NCI-H1092 treated with DMSO at 0.1 percent for 48 hours (cell line): ENCODE measurements at places on chromosomes 4 and X.

DNA sequence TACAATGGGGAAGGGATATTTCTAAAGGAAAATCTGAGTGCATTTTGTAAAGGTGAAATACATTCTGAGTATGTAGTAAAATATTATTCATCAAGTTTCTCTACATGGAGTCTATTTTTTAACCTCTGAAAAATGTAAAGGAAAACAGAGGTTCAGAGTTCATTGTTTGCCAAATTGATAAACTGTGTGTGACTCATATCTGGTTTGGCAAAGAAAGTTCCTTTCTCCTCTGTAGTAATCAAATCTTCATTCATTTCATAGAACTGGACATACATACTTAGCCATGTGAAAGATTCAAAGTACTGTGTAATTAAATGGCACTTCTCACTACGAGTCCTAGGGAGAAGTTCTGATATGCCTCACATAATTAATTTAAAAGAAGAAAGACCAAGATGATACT lies 61.6 kb downstream of the HPGD start:
- no peak for DNase-seq

DNA sequence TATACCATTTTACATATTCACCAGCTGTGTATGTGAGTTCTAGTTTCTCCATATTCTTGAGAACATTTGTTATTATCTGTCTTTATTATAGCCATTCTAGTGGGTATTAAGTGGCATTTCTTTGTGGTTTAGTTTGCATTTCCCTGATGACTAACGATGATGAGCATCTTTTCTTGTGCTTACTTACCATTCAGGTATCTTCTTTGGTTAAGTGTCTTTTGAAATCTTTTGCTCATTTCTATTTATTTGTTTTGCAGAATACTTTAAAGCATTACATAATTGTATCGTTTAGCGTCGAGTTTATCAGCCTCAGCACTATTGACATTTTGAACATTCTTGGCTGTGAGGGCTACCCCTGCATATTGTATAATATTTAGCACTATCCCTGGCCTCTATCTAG lies 85.4 kb downstream of the FRMPD4 start:
- no peak for DNase-seq

DNA sequence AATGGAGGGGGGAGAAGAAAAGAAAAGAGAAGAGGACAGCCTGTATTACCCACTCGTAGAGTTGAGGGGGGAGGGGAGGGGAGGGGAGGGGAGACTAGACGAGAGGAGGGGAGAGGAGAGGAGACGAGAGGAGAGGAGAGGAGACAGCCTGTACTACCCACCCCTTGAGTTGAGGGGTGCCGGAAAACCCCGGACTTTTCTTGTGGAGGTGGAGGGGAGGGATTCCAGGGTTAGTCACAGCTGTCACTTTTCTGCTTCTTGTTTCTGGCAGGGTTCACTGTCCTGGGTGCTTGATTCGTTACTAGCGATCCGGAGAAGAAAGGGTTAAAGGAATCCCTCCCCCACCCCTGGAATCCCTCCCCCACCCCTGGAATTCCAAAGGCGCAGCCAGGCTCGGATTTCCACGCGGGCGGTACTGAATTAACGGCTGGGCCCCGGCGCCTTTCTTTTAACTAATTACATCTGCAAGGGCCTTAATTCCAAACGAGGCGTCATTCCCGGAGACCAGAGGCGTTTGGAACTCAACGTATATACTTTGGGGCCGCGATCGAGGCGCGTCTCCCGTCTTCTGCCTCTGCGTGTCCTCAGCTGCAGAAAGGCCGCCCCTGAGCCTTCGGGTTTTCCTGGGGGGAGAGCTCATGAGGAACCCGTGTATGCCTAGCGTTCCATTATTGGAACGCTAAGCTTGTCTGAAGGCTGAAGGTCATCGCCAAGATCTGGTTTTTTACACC lies 20.1 kb upstream of the CSF2RA start:
- no peak for DNase-seq

DNA sequence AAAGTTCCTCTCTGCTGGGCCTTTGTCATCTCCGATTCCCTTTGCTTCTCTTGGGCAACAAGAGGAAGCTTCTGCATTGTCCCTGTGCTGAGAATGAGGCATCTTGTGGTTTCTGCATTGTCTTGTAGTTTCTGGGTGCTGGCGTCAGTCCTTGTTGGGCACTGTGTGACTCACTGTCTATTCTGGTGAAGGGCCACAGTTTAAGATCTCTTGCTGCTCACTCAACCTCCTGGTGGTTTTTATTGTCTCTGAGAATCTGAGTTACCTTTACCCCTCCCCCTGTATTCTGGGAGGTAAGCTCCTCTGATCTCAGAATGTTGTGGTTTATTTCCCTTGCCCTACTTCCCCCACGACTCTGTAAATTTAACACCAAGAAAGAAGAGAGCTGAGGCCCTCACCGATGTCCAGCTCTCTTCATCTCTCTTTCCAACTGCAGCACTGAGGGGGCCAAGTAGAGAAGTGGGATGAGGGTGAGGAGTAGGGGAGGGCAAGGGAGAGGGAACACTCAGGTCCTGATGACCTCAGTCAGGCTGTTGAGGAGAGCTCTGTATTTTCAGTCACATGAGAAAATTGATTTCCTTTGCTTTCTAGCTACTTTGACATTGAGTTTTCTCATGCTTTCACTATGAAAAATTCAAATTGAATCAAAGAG lies 441.6 kb upstream of the PITX2 start:
- DNase-seq: no peak

DNA sequence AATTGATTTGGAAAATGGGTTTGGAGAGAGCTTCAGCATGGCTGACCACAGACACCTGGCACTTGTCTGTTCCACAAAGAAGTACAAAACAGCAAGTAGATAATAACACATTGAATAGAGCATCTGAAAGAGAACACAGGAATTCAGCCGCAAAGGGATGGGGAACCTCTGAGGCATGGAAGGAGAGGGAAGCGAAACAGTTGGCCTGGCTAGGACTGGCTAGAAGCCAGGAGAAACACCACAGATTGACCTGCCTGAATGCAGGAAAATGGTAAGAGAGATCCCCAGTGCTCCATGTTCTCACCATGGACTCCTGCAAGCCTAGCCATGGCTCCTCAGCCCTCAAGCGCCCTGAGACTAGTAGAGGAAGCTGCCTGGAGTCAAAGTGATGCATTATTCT lies 169.7 kb upstream of the SH3RF1 start:
- no peak for DNase-seq

DNA sequence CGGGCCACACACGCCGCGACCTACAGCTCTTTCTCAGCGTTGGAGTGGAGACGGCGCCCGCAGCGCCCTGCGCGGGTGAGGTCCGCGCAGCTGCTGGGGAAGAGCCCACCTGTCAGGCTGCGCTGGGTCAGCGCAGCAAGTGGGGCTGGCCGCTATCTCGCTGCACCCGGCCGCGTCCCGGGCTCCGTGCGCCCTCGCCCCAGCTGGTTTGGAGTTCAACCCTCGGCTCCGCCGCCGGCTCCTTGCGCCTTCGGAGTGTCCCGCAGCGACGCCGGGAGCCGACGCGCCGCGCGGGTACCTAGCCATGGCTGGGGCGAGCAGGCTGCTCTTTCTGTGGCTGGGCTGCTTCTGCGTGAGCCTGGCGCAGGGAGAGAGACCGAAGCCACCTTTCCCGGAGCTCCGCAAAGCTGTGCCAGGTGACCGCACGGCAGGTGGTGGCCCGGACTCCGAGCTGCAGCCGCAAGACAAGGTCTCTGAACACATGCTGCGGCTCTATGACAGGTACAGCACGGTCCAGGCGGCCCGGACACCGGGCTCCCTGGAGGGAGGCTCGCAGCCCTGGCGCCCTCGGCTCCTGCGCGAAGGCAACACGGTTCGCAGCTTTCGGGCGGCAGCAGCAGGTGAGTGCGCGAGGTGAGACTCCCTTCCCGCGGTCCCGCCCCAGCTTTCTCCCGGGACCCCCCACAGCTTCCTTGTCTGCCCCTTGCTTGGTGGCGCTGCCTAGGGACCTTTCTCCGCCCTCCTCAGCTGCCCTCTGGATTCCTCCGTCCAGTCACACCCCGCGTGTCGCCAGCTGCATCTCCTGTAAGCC lies 678 bp downstream of the BMP3 start:
- DNase-seq: no peak

DNA sequence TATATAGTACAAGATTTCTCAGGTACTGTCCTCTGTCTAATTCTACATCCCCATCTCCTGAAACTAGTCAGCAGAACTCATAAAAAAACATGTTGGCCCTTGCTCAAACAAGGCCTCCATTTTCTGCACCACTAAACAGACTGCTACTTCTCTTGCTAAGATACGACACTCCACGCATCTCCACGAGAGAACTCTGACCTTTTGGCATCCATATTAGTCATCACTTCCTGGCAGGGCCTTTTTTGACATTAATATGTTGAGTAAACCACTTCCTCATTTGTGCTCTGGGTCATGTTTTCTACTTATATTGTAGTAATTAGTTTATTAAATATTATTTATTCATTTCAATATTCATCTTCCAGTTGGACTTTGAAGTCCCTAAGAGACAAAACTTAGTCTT lies 65.6 kb downstream of the DCAF8L1 start:
- no peak for DNase-seq

DNA sequence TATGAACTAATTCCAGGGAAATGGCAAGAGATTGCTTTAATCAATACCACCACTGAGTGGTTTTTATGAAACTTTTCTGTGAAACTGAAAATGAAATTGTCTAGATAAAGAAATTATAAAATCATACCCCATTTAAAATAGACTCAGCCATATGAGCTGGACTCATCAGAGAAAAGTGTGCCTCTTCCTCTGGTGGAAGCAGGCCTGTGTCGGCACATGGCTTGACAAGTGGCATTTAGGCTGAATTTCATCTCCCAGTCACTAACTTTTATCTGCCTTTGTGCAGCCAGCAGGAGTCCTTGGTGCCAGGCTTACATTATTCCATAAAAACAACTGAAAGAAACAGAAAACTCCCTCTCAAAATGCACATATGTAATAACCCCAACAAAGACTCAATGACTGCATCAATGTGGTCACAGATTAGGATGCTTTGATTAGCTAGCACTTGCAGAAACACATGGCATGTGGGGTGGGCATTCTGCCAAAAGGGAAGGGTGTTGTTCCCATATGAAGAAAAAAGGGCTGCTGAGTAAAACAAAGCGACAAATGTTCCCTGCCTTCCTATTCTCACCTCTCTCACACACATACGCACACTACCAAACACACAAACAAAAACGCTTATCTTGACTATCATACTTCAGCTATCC lies 232.3 kb downstream of the PABPC4L start:
- no peak for DNase-seq

DNA sequence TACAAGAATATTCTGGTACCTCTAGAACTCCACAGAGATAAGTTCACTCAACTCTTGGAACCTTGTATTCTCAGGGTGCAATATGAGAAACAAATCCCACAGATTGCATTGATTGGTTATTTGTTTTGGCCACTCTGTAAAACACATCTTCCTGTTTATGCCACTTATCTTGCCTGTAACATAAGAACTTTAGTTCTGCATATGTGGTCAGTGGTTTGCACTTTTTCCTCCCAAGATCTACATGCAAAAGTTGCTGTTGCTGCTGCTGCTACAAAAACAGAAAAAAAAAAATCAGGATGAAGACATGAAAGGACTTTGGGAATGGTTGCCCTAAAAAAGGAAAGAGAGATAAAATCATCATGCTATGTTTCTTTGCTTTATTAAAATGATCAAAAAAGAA lies 9.6 kb downstream of the ODAPH start:
- DNase-seq: no peak

- DNase-seq: no peak
These were observed 88.1 kb upstream of the LCORL start for GRCh38 chr4:18109676-18110075.

DNA sequence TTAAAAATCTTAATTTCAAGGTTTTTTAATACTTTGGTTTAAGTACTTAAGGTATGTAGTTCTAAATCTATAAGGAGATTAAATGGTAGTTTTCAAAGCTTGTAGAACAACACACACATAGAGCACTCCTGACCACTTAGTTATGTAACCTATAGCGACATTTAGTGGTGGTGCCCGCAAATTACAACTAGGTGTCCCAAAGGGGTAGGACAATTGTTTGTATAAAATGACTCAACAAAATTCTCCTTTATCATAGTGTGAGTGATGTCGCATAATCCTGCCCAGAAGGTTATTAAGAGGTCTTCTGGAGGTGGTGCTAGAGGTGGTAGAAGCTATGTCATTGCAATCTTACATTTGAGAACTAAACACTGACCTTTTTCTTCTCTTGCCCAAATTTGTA lies 373.0 kb upstream of the RASGEF1B start:
- DNase-seq: peak; percentile 66

DNA sequence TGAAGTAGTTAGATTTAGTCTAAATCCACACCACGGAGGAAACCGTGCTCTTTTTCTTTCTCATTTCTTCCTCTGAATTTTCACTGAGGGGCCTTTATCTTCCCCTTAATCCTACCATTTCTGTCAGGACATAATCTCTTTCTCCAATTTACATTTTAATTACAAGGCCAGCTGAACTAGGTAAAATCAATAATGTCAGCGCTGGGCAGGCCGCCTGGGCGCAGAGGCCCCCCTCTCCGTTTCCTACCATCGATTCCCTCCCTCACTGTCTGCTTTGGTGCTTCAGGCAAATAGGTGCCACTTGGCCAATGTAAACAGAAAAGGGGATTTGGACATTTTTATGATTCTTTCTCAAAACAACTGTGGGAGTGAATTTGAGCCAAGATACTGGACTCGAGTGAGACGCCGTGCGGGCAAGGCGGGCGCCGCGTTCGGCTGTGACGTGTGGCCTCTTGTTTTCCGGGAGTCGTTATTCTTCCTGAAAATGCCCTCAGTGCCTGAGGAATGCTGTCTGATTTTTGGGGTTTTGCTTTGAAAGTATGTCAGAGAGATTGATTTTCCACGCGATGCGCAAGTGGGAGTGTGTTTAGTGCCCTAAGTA lies 22.6 kb downstream of the UVSSA start:
- DNase-seq: no peak

GRCh38 chrX:38636949-38637819 lies 75.8 kb downstream of the TSPAN7 start:
- DNase-seq: no peak
